ENCODE measurements at places on chromosomes 12 and 14.

DNA sequence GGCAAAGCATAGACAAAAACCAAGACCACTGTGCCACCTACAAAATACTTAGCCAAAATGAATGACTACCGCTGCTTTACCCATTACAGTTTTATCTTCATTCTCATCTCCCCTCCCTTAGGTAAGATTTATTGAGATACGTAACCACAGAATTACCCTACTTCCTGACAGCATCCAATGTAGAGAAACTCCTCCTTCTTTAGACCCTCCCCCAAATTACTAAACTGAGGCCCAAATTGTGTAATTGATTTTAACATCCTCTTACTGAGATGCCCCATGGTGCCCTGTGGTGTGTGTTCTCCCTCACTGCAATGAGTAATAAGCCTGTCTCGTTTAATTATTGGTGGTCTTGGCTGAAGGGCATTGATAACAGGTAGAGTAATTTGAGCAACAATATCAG lies 19.1 kb downstream of the VRK1 start:
- DNase-seq = no peak

DNA sequence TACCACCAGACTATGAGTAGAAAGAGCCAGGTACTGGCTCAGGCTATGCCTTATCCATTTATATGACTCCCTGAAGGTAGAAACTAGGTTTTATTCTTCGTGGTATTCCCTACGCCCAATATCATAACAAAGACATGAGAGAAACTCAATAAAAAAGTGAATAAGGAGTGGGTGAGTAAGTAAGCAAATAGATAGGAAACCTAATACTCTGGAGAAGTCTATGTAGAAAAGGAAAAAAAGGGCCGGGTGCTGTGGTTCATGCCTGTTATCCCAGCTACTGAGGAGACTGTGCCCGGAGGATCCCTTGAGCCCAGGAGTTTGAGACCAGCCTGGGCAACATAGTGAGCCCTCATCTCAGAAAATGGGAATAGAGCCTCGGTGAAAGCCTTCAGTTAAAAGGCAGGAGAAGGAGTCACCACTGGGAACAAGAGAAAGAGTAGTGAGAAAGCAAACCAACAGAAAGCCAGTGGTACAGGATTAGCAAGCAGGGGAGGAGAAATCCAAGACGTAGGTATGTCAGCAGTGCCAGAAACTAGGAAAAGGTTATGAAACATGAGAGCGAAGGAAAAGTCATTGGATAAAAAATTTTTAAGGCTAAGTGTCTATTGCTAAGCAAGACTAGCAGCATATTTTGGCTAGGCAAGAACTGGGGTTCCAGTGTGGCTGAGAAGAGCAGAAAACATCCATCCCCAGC lies 6.0 kb upstream of the OR6J1 start:
- DNase-seq = no peak

DNA sequence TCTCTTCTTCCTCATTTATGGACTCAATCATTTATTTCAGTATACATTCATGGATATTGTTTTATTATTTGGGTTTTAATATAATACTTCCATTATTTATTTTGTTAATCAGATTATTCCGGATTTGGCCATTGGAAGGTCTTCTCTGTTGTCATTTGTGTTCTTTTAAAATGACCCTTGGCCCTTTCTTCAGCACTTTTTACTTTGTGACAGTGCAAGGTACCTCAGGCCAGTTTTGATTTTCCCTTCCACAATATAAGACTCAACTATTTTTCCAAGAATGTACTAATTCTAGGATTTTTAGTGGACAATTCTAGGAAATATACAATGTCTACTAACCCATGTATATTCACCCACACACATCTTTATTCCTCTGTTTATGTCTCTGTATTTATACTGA lies 521.4 kb upstream of the FOXG1 start:
- DNase-seq = no peak

DNA sequence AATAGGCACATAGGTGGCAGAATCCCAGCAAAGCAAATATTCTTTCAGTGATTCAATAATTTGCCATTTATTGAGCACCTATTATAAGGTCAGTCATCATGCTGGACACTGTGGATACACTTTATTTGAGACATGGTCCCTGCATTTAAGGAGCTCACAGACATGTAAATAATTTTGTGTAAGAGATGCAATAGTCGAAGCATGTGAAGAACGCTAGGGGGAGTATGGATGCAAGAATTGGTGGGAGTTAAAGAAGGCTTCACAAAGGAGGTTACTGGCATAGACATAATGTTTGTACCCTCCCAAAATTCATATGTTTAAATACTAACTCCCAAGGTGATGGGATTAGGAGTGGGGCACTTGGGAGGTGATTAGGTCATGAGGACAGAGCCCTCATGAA lies 260.6 kb upstream of the GARIN6 start:
- no peak for DNase-seq

DNA sequence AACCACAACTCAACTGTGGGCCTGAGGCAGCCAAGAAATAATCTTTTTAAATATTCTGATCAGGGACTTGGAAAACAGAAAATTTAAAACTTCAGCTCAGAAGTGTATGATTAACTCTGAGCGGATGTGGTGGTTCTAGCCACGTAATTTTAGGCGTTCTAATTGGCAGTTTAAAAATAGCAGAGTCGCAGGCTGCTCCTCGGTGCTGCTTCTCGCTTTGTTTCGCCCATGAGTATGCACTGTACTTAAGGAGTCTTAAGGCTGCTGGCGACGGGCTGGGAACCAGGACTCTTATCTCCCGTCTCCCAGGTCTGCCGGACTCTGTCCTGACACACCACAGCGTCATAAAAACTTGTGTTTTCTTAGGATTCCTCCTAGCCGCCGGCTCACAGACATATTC lies 113.4 kb upstream of the PELI2 start:
- no peak for DNase-seq

- DNase-seq = no peak
These were observed 1.1 kb upstream of the HDAC7 start for GRCh38 chr12:47820631-47821345.

DNA sequence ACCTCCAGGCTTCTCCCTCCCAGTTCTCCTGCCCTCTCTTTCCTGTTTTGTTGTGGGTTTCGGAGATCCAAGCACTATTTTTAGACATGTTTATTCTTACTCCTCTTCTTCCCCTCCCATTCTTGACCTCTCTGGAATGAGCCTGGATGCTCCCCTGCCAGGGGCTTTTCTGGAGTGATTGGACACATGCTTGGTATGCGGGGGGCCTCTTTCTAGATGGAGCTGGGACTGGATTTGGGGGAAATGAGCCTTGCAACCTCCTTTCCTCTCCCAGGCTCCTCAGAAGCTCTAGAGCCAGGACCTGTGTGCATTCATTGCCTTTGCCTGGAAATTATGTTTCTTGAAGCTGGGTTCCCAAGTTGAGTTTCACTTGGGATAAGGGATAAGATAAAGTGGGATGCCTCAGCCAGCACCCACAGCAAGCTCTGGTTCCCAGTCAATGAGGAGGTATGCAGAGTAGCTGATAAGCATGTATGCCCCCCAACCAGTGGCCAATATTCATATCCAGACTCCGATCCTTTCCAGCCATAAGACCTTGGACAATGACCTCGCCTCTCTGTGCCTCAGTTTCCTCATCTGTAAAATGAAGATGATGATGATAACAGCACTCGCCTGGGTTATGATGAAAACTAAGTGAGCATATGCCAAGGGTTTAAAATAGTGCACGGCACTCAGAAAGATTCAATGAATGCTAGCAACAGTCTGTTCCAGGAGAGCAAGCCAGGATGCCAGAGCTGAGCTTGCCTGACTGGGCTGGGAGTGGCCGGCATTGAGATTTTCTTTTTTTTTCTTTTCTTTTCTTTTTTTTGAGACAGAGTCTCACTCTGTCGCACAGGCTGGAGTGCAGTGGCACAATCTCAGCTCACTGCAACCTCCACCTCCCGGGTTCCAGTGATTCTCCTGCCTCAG lies 97.8 kb downstream of the SCARB1 start:
- DNase-seq = no peak

GRCh38 chr12:46546634-46547273 lies 174.2 kb upstream of the SLC38A2 start:
- peak; percentile 14 for DNase-seq

GRCh38 chr14:69719501-69719951 lies 47.4 kb upstream of the SRSF5 start:
- DNase-seq = no peak

GRCh38 chr12:96487634-96488033 lies 1.7 kb upstream of the CFAP54 start:
- DNase-seq = no peak

GRCh38 chr12:76417116-76417515 lies 68.9 kb upstream of the BBS10 start:
- DNase-seq = no peak

GRCh38 chr14:81303258-81303935 lies 82.6 kb upstream of the GTF2A1 start:
- no peak for DNase-seq

GRCh38 chr14:89319687-89320086 lies 97.3 kb downstream of the FOXN3 start:
- no peak for DNase-seq

- DNase-seq = no peak
These were observed 35.5 kb upstream of the PRPF39 start for GRCh38 chr14:45048385-45048784.

- no peak for DNase-seq
These were observed 132.4 kb downstream of the GCH1 start for GRCh38 chr14:54769951-54770863.

DNA sequence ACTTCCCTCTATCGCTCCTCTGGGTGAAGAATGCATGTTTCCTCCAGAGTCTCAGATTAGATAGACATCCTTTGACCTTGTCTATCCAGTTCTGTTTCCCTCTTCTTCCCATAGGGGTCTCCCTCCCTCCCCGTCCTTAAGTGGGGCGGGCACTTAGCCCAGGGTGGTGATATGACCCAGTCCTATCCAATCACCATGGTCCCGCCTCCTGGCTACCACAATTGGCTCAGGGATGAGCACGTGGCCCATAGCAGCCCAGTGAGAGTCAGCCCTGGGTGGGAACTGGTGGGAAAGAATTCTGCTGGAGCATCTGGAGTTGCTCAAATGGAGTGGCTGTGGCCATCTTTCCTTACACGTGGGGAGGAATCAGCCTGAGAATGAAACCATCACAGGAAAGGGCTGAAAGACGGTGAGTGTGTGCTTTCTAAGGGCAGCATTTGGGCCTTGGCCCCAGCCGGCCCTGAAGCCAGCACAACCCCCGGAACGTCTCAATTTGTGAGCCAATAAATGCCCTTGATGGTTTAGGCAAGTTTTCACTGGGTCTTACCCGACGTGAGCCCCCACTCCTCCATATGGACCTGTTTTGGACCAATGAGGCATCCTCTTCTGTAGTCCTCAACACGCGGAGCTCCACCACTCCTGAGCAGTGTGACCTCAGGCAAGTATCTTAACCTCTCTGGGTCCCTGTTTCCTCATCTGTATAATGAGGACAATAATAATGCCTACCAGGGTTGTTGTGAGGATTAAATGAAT lies 14.4 kb upstream of the MLXIP start:
- DNase-seq = peak; percentile 97

- no peak for DNase-seq
These were observed 42.2 kb upstream of the FBXO33 start for GRCh38 chr14:39474416-39474911.

GRCh38 chr12:109291521-109292341 lies 17.4 kb downstream of the FOXN4 start:
- no peak for DNase-seq

DNA sequence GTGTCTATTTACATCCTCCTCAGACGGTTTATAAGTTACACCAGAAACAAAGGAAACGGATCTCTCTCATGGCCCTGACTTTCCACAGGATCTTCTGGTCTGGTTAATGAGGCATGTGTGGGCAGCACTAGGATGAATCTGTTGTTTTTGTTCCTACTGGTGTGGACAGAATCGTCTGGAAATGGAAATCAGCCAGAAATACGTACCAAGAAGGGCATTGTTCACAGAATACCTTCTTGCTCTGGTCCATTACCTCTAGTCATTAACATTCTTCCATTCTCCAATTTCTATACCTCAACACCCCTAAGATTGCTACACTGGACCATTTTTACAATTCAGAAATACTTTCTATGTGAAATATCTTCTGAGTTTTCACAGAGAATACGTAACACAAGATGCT lies 86.0 kb downstream of the TPH2 start:
- DNase-seq = no peak

DNA sequence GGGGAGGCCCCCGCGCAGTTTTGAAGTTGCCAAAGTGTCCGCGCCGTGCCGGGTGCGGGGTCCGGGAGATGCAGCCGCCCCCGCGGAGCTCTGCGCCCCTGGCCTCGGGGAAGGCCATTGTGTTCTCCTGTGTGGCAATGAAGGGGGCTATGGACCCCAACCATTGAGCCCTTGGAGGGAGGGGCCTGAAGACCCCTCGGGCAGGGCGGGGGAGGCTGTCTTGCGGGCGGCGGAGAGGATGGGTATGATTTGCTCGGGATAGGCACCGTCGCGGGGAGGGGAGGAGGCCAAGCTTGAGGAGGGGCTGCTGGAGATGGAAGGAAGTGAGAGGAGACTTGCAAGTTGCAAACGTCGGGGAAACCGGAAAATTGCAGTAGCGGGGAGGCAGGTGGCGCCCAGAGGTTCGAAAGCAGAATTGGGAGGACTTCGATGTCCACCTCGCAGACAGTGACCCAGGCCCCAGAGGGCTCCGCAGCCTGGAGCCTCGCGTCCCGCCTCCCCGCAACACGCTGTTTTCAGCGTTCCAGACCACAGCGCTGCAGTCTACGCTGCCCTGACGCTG lies 25.4 kb downstream of the BCL11B start:
- no peak for DNase-seq

GRCh38 chr12:122848471-122849351 lies 13.5 kb downstream of the HIP1R start:
- DNase-seq = no peak

DNA sequence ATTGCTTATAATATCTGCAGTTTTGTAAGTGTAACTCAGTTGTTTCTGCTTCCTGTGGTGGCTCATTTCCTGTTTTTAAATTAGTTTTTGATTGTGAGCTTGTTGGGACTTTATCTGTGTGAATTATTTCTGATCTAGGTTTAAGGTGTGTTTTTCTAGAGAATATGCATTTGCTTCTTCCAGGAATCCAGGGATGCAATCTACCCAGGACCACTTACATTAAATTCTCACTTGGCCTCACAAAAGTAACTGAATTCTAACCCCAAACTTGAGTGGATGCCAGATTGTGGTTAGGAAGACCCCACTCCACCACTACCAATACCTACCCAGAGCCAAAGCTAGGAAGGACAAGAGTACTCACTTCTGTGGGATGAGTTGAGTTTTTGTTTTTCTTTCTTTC lies 11.9 kb downstream of the STYX start:
- no peak for DNase-seq

DNA sequence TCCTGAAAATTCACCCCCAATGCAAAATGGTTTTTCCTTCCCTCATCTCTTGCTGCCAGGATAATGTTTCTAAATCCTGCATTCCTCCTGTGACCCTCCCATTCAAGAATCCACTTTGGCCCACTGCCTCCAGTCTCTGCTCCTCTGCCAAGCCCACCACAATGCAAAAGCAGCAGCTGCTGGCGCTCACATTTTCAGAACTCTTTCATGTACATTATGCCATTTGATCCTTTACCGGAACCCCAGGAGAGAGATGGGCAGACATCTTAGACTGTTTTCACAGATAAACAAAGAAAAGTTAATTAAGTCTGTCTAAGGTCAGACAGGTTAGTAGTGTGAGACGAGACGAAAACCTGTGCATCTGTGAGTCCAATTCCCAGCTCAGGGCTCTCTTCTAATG lies 12.9 kb downstream of the LRIG3 start:
- DNase-seq = no peak
